Inflammatory macrophage (primary cell): ENCODE measurements at places on chromosomes 5 and 9.

DNA sequence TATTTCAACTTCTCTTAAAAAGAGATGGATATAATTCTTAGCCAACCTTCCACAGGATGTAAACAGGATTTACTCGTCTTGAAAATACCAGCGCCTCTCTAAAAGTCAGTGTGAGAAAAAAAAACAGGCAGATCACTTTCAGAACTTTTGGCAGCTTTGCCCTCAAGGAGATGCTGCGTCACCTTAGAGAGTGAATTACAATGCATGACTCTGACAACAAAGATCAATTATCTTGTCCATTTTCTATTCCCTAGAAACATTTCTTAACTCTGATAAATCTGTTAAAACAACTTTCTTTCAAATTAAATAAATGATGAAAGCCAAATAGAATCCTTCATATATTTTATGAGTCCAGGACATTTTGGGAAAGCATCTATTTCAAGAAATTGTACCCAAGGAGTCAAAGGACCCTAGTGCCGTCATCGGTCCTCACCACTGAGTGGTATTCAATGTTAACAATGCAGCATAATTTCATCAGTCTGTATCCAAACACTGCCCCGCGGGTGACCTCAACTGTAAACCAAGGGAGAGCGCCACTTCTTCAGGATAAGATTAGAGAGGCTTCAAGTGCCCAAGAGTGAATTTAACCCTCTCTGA lies 536.0 kb downstream of the PDE4D start:
- DNase-seq, result no peak

DNA sequence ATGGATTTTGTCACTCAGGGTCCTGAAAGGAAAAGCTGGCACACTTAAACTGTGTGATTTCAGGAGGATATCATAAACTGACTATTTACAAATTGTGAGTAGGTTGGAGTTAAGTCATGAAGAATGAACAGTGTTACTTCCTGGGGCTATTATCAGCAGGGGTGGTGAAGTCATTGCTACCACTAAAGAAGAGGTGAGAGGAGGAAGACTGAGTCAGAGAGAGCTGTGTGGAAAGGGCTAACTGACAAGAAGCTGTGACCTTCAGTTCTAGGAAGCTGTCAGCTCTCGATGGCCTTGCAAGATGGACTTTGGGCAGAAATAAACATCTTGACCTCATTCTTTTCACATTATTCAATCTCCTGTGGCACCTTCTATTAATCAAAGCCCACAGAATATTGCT lies 72.3 kb upstream of the STARD4 start:
- peak; percentile 93 for DNase-seq

GRCh38 chr5:34717426-34718327 lies 61.5 kb downstream of the RAI14 start:
- DNase-seq, result no peak

GRCh38 chr5:43140286-43140685 lies 19.6 kb downstream of the ZNF131 start:
- no peak for DNase-seq

DNA sequence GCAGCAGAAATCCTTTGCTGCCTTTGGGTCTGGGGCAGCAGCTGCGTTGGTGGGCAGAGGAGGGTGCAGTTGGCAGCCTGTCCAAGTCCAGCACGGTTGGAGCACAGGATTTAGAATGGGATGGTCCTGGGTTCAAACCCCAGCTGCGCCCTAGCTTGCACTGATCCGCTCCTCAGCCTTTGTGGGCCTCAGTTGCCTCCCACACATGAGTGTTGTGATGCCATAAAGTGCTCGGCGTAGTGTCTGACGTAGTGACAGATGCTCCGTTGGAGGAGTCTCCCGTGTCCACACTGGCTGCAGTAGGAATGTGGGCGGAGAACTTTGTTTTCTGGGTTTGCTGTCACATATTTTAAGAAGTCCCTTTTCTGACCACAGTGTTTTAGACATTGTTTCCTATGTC lies 36.0 kb downstream of the SLC46A2 start:
- no peak for DNase-seq

- no peak for DNase-seq
Measured at GRCh38 chr9:115138151-115138550, 20.2 kb upstream of the TNC start.

- no peak for DNase-seq
Measured at GRCh38 chr9:120937127-120937526, 10.5 kb upstream of the TRAF1 start.
